ENCODE measurements at places on chromosomes 7 and 10.

GRCh38 chr10:132783165-132783939 is 2.6 kb downstream of the NKX6-2 start:
- no peak for DNase-seq

- DNase-seq: no peak
Observed at GRCh38 chr10:121771966-121772365, 155.9 kb downstream of the ATE1 start.

DNA sequence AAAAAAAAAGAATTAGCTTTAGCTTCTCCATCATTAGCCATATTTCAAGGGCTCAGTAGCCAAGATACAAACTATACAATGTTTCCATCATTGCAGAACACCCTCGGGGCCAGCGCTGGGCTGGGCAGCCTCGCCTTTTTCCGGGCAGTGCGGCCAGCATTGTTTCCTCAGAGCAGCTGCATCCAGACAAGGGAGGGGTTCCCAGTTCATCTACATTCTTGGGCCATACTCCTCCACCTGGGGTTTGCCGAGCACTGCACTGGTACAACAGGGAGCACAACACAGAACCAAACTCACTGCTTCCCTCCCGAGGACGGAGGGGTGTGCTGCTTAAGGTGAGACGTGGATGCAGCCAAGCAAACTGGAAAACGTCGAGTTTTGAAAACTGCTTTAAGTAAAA is 2.4 kb upstream of the PKD1L1 start:
- DNase-seq: no peak

GRCh38 chr7:73954181-73954580 is 73.8 kb upstream of the ELN start:
- no peak for DNase-seq

- no peak for DNase-seq
Observed at GRCh38 chr10:132943791-132944404, 1.5 kb upstream of the CFAP46 start.

GRCh38 chr10:61987537-61987936 is 86.0 kb downstream of the ARID5B start:
- DNase-seq: no peak

GRCh38 chr10:97481071-97481470 is 17.2 kb downstream of the MMS19 start:
- no peak for DNase-seq

DNA sequence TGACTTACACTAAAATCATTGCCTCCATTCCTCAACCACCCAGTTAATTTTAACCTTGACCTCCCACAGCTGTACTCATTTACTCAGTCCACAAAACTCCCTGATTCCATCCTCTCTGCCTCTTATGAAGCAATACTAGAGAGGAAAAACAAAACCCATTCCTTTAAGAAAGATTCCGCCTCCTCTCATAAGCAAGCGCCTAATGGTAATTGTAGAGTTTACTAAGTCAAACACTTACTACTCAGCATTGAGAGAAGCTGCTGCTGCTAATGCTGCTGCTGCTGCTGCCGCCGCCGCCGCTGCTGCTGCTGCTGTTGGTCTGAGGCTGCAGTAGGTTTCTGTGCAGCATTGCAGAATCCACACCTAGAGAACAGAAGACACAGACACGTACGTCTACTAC is 2.1 kb upstream of the ADD3 start:
- no peak for DNase-seq

DNA sequence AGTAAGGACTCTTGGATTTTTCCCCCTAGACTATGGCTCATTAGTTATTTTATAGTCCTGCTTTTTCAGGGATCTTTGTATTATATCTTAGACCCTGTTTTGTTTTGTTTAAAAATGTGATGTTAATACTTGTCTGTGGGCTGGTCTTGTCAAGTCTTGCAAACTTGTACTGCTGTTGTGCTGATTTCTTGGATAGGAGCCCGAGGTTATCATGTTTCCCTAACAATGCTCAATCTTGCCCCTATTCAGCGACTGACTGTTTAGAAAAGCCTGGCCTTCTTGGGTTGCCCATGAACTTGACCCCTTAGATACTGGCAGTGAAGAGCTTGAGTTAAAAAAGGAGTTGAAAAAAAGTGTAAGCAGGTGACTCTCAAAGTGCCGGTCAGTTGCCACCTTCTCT is 115.7 kb downstream of the KIAA1217 start:
- DNase-seq: no peak

- no peak for DNase-seq
Observed at GRCh38 chr10:14468726-14469125, 138.0 kb upstream of the FRMD4A start.

DNA sequence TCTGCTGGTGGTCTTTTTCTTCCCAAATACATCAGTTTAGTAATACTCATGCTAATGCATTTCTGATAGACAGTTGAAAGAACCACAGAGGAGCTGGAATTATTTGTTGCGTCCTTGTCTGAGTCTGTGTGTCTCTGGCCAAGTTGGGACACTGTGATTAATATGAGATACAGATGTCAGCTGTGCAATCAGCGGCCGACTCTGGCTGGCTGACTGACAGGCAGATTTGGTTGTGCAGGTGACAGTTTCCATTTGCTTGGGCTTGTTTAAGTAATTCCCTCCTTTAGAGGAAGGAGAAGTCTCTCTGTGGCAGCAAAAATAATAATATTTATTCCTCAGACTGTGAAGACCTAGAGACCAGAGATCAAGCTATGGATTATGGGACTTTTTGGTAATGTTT is 176.2 kb upstream of the CHRM2 start:
- DNase-seq: no peak

DNA sequence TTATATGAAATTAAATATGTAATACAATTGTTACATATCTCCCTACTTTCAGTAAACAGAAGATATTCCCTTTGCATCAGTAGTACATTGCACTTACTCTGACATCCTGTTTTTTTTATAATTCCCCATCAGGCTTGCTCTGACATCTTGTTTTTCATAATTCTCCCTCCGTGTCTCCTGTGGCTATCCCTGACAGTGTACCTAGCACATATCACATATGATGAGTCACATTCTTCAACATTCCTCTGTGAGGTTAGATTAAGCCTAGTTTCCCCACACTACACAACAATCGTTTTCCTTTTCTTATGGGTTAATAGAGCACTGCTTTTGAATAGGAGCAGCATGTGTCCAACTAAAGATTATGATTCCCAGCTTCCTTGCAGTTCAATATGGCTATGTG is 250.6 kb upstream of the NPVF start:
- DNase-seq: no peak

GRCh38 chr10:91901784-91902677 is 7.3 kb downstream of the FGFBP3 start:
- DNase-seq: peak; percentile 39

DNA sequence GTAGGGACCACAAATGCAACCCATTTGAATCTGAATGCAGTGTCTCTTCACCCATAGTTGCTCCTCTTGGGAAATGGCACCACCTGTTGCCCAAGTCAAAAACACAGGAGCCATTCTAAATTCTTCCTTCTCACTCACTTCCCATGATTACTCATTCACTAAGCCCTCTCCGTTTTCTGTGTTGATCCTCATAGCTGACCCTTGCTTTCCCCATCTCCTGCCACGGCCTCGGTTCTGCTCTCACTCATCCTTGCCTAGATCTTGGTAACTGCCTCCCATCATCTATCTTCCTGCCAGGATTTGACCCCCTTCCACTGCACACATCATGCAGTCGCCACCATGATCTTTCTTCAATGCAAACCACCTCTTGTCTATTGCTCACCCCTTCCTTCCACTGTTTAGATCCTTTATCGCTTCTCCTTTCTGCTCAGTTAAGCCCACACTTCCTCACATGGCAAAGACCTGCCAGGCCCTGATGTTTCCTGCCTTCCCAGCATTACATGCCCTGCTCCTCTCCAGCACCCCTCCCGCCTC is 19.0 kb upstream of the CPN1 start:
- DNase-seq: no peak

- no peak for DNase-seq
Observed at GRCh38 chr7:55730197-55730596, 132.4 kb downstream of the SEPTIN14 start.

GRCh38 chr10:72075376-72076115 is 12.8 kb downstream of the SPOCK2 start:
- no peak for DNase-seq

- DNase-seq: no peak
Observed at GRCh38 chr10:18235477-18235876, 95.3 kb downstream of the CACNB2 start.

- no peak for DNase-seq
Observed at GRCh38 chr10:70055550-70055949, 2.9 kb downstream of the MACROH2A2 start.

DNA sequence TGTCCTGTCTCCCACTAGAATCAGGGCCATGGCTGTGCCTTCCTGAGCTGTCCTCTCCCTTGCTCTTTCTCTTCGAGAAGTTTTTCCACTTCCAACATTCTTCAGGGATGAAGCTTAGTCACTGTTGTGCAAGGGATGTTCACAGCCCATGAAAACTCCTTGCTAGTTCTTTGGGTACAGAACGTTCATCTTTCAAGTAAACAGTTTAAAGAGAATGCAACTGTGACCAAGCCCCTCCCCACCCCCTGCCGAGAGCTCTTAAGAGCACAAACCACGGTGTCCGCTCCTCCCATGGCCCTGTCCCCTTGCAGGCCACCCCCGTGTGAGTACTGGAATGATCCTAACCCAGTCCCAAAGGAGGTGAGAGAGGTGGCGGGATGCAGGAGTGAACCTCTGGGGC is 161.1 kb upstream of the RHEB start:
- no peak for DNase-seq

DNA sequence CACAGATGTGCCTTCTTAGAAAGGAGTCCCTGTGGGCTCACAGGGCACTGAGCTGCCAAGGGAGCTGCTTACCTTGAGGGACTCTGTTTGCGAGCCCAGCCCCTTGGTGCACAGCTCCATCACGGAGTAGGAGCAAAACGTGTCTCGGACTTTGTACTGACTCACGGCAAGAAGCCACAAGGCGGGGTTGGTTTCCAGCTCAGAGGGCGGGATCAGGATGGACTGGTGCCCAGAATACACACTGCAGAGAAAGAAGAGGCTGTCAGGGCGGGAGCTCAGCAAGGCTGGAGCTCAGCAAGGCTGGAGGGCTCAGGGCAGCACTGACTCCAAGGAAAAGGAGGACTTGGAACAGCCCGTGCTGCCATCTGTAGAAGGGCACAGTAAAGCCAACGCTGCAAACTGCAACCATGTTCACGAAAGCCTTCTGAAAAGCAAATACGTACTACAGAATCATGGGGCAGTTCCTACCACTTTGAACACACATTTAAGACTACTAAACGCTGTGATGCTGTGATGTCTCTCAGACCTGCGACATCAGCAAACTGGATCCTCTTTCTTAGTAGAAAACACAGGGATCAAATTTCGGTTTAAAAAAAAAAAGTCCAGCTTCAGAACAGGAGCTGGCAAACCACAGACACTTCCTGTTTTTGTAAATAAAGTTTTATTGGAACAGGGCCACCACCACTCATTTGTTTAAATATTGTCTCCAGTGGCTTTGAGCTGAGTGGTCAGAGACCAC is 194.3 kb downstream of the ZMYND11 start:
- no peak for DNase-seq

GRCh38 chr10:103949728-103950127 is 17.2 kb upstream of the SLK start:
- no peak for DNase-seq

DNA sequence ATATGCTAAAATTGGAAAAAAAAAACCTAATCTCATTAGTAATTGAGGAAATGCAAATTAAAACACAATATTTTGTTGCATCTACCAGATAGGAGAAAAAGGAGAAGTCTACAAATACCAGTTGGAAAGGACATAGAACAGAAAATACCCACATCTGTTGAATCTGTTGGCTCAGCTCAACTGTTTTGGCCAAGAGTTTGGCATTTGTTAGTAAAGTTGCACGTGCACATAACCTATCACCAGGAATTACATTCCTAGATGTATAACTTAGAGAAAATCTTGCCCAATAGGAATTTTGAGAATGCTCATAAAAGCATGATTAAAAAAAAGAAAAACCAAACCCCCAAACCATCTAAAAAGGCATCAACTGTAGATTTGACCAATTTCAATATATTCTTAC is 282.1 kb upstream of the BMPER start:
- DNase-seq: no peak

DNA sequence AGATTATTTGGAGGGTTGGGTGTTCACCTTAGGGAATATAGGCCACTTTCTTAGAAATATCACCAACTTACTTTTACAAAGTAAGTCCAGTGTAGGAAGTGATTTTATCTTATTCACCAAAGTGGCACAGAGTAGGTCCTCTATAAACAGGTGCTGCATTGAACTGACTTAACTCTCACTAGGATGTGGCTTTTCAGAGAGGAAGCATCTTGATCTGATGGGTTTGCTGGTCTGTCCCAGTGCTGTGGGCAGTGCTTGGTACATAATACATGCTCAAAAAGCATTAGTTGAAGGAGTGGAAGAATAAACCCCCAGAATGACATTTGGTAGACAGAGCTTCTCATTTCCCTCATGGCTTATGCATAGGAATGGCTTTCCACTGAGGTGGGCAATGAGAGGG is 334.7 kb downstream of the LRMDA start:
- no peak for DNase-seq

- DNase-seq: no peak
Observed at GRCh38 chr10:119425102-119425880, 117.2 kb downstream of the RGS10 start.

GRCh38 chr7:113945018-113945938 is 26.5 kb upstream of the PPP1R3A start:
- no peak for DNase-seq

DNA sequence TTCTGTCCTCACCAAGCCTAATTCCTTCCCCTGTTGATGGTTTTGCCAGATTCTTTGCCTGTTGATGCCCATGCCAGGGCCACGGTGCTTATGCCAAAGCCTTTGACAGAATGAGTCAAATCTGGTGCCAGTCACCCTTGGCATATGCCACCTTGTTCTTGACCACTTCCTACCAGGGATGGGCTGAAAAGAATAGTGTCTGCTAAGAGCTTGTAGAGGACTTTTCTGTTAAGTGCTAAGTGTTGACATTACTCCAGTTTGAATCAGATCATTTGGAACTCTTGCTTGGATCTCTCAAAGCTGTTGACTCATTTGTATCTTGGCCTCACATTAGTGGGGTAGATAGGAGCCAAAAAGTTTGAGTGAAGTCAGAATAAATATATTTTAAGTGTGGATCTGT is 661.2 kb downstream of the AUTS2 start:
- DNase-seq: no peak

GRCh38 chr10:48195803-48196202 is 78.7 kb downstream of the FRMPD2 start:
- DNase-seq: no peak

GRCh38 chr7:78350391-78350790 is 551.8 kb downstream of the PHTF2 start:
- no peak for DNase-seq

All from stimulated activated CD8-positive, alpha-beta memory T cell treated with anti-CD3 and anti-CD28 coated beads, Interleukin-2, amount 100 ng/mL, for 1 hour (primary cell).